Right hindlimb (tissue), 1 donor: ENCODE measurements at places on chromosomes 11 and 22.

GRCh38 chr11:134508219-134508990, 96.4 kb upstream of the B3GAT1 start:
- peak; percentile 2 for DNase-seq

- no peak for DNase-seq
Observed at GRCh38 chr11:128894685-128895084, 3.5 kb downstream of the KCNJ5 start.

GRCh38 chr11:102974552-102975280, 19.2 kb upstream of the MMP13 start:
- DNase-seq: no peak

- DNase-seq: no peak
Observed at GRCh38 chr11:102407901-102408300, 44.7 kb downstream of the TMEM123 start.

DNA sequence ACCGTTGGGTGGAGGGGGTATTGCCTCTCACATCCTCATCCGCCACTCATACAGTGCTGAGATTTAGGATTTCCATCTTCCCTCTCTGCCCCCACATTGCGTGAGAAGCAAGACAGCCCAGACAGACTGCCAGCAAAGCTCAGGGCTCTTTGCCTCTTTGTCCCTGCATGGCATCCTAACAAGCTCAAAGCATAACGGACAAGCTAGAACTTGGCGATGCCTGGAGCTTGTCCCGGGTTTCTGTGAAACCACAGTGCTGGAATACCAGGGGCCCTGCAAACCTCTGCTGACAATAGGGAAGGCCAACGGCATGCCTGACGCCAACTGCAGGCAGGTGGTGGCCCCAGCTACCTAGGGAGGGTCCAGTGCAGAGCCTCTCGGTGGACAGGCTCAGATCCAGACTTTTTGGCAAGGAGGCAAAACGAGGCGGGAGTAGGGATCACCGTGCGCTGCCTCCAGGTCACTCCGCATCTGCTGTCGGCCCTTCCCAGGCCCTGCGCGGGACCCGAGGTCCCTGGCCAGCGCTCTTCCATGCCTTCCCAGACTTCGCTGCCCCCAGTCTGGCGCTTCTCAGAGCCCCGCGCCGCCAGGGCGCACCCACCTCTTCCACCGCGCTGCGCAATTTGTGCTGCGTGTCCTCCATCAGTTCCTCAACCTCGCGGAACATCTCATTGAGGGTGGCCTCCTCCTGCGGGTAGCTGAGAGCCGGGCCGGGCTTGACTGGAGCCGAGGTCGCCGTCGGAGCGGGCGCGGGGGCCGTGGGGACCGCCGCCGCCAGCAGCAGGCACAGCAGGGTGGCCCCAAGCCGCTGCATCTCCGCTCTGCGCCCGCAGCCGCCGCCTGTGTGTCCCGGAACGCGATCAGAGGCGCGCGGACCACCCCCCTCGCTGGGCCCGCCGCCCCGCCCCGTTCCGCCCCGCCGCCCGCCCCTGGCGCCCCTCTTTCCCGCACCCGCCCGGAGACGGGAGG, at the start of gene DKK3:
Gene DKK3, minus strand, starts transcription at position 858 of the 969 bp plus-strand sequence. Its CDS starts 44 bp downstream, at position 814.
- DNase-seq: peak; percentile 50

DNA sequence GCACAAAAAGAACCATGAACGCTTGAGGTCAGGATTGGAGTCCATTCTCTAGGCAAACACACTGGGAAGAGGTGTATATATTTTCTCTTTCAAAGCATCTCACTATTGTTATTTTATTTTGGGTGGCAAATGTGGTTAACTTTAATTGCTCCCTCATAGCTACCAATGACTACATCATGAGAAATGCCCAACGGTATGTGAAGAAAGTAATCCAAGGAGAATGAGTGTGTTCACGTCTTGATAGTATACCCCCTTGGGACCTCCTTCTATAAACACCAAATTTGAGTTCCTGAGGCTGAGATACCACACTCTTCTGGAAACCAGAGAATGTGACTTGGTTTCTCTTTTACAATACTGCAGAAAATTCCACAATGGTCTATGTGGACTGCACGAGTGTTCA, 15.8 kb downstream of the OR8D1 start:
- DNase-seq: no peak

GRCh38 chr22:27795053-27795452, 6.5 kb downstream of the MN1 start:
- no peak for DNase-seq

DNA sequence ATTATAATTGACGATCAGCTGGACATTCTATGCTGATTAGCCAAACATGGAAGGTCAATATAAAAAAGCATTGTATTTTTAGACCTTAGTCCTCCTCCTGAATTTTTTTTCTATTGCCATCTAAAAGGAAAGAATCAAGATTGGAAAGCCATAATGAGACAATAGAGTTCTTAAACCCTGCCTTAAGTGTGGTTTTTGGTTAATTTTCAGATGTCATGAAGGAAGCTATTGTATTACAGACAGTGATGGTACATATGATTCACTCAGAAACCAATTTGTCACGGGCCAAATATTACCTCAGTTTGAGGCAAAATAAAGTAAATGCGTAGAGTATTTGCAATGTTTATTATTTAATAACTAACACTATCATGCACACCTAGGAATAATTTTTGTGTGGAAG, 1164.0 kb upstream of the RAG2 start:
- DNase-seq: no peak
